ENCODE measurements at places on chromosomes 4 and X.

GRCh38 chr4:84535901-84536300, 36.8 kb upstream of the NKX6-1 start:
- no peak for DNase-seq

GRCh38 chr4:26992657-26993361, 132.2 kb downstream of the STIM2 start:
- no peak for DNase-seq

DNA sequence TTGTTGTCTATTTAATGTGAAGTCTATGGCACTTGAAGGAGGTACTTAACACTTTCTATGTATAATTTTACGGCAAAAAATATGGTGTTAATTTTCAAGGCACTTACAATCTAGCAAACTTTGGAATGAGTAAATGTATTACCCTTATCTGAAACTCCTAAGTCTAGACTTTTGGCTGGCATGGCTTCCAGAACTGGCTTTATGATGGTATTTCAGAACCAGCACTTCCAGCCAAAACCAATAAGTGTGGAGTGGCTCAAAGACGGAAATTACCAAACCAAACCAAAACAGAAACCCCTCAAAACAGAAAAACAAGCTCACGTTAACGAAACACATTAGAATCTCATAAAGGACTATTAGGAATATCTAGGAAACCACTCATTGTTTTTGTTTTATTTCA, 205.6 kb upstream of the HAND2 start:
- DNase-seq = no peak

GRCh38 chr4:143438710-143439109, 74.8 kb upstream of the SMARCA5 start:
- DNase-seq = no peak

GRCh38 chrX:5474282-5474681, 754.4 kb downstream of the NLGN4X start:
- DNase-seq = no peak

DNA sequence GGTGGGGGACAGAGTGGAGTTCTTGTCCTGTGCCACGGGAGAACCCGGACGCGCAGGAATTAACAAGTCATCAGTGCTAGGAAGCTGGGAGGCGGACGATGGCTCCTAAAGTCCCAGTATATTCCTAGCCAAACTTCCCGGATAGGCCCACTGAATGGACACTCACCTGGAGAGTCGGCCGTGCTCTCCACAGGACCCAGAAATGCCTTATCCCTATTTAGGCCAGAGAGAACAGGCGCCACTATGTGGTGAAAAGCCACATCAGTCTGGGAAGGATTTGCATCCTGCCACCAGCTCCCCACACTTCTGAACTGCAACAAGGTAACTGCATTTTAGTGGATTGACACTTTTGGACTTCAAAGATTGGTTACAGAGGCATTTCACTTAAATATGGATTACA, 1.1 kb downstream of the CFAP299 start:
- DNase-seq = no peak

DNA sequence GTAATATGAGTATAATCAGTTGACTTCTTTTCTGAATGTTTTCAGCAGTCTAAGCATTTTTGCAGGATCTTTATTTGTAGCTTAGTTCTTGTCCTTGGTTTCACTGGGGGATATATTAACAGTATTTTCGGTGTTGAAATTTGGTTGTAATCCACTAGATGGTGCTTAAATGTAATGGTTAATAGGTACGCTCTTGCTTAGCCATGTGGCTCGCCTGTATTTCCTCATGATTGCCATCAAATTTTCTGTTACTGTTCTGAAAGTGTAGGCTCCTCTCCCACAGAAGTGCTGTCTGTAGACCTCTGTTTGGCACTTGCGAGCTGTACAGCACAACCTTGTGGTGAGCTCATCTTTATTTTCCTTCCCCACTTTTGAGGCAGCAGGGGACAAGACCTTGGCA, 3.9 kb upstream of the FAAH2 start:
- no peak for DNase-seq

- no peak for DNase-seq
These were observed 13.2 kb downstream of the RTL8B start for GRCh38 chrX:135009057-135009610.

GRCh38 chr4:1802151-1802715, 9.1 kb downstream of the FGFR3 start:
- no peak for DNase-seq

- DNase-seq = no peak
These were observed 35.2 kb downstream of the SLC10A7 start for GRCh38 chr4:146486565-146486964.

GRCh38 chrX:150582338-150582948, 14.0 kb downstream of the MTM1 start:
- no peak for DNase-seq

DNA sequence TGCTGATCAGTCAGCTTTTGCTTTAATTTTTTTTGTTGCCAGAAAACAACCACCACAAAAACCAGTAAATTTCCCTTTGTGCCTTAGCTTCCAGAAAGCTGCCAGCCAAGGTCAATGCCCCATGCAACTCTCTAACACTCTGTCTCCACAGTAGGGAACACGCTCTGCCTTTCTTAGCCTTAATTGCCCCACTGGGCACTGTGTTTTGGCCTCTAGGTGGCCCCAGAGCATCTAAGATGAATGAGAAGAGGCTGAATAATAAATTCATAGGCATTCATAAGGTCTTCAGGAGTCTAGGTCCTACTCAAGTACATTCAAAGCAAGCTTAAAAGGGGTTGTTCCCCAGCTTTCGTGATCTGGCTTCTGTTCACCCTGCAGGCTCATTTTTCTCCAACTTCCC, 57.7 kb upstream of the PASD1 start:
- no peak for DNase-seq

- no peak for DNase-seq
These were observed 89.0 kb downstream of the COMMD8 start for GRCh38 chr4:47374477-47374876.

- no peak for DNase-seq
These were observed 603.7 kb downstream of the GRXCR1 start for GRCh38 chr4:43496188-43496587.

- DNase-seq = no peak
These were observed 24.2 kb downstream of the GPRIN3 start for GRCh38 chr4:89283226-89284009.
